ENCODE measurements at places on chromosomes 6 and 20.

DNA sequence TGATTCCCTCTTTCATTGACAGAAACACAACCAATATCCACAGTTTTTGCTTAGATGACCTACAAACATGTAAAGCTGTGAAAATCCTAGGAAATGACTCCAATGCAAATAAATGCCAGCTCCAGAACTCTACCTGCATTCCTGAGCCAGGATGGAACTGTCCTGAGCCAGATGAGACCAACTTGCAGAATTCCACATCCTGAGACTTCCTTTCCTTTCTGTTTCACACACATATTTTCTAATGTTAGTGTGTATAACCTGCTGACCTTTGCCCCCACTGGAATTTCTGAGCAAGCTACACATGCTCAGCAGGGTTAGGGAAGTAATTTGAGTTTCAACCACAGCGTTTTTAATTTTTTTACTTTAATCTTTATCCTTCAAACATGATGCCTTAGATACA, 69.6 kb upstream of the ADGRF1 start:
- H3K4me1 ChIP-seq: no peaks in the 10 kb centered on the region
- H3K27me3 ChIP-seq: no peaks in the 10 kb centered on the region
- H3K36me3 ChIP-seq: no peaks in the 10 kb centered on the region
- no peak overlapping the region for H3K4me3 ChIP-seq
- no peak for DNase-seq
- H3K27ac ChIP-seq: no peak overlapping the region

DNA sequence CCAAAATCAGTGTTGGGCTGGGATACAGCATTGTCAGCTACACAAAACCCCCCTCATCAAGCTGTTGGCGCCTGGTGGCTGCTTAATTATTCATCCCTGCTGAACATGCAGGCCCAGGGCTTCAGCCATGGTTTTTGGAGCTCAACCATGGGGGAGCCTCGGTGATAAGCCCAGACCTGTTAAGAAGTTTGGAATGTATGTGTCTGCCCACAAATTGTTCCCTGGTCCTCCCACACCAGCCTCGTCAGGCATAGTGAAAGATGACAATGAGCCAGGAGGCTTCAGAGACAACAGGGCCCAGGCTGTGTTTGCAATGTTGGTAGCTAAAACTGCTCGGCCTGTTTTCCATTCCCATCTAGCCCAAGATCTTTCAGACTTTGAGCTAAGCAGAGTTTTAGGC, 34.8 kb upstream of the SIRPA start:
- no peak for DNase-seq
- H3K27me3 ChIP-seq: no peaks in the 10 kb centered on the region
- H3K4me3 ChIP-seq: no peak overlapping the region
- no peaks in the 10 kb centered on the region for H3K4me1 ChIP-seq

DNA sequence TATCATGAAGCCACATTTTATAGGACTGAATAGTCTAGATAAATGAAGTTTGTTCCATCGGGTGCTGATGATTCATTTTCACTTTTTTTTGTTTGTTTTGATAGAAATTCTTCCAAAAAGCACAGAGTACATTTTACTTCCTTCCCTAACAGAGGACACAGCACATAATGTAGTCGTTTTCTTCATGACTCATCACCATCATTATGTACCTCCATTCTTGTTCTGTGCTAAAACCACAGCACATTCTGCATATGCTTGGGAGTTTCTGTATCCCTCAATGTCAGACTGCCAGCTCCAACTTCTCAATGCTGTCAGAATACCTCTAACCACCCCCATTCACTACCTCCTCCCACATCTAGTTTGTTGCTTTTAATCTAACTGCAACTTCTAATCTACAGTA, 1004.9 kb upstream of the ADGRB3 start:
- H3K36me3 ChIP-seq: no peaks in the 10 kb centered on the region
- no peak for DNase-seq
- no peak overlapping the region for H3K4me3 ChIP-seq
- H3K27ac ChIP-seq: no peak overlapping the region
- H3K27me3 ChIP-seq: no peaks in the 10 kb centered on the region

- no peaks in the 10 kb centered on the region for H3K36me3 ChIP-seq
- DNase-seq: no peak
- H3K27me3 ChIP-seq: no peaks in the 10 kb centered on the region
- H3K27ac ChIP-seq: no peak overlapping the region
- H3K4me3 ChIP-seq: no peak overlapping the region
These were observed 77.7 kb upstream of the ZFP64 start for GRCh38 chr20:52269321-52269720.

- DNase-seq: no peak
- no peak overlapping the region for H3K4me3 ChIP-seq
- H3K27ac ChIP-seq: no peak overlapping the region
- no peaks in the 10 kb centered on the region for H3K4me1 ChIP-seq
- no peaks in the 10 kb centered on the region for H3K36me3 ChIP-seq
These were observed 218.0 kb upstream of the PREP start for GRCh38 chr6:105620878-105621277.

GRCh38 chr6:121885399-121886152, 450.1 kb downstream of the GJA1 start:
- H3K36me3 ChIP-seq: no peaks in the 10 kb centered on the region
- H3K27ac ChIP-seq: no peak overlapping the region
- DNase-seq: no peak
- no peak overlapping the region for H3K4me3 ChIP-seq
- H3K4me1 ChIP-seq: peaks cover 2% of the 10 kb centered on the region

DNA sequence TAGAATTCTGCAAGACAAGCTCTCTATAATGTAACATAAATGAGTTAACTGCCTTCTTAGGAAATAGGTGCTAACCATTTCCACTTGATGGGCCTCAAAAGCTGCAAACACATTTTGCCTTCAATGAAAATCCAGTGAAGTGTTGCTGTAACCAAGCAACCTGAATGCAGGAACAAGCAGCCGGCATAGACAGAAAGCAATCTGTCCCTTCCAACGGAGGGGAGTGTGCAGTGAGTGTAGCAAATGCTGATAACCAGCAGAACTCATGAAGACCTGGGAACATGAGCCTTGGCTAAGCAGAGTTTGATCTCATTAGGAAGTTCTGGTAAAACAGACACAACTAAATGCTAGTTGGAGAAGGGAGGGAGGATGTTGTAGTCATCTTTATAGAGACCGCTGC, 697.8 kb downstream of the KIF16B start:
- H3K4me3 ChIP-seq: no peak overlapping the region
- H3K27ac ChIP-seq: no peak overlapping the region
- no peaks in the 10 kb centered on the region for H3K36me3 ChIP-seq

DNA sequence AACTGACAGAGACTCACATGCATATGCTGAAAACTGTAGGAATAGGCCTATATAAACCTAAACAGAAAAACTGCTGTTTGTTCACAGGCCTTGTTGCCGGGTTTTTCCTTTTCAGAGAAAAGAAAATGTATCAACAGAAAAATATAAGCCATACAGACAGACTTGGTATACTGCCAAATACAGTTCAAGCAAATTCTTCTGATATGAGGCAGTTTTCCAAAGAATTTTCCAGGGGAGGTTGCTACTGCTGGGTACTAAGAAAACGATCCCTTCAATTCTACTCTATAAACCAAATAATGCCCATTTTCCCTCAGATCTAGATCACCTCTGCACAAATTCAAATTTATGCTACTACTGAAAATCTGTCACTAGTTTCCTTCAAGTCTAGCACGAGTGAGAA, 59.4 kb downstream of the ME1 start:
- no peaks in the 10 kb centered on the region for H3K27me3 ChIP-seq
- DNase-seq: no peak
- no peaks in the 10 kb centered on the region for H3K4me1 ChIP-seq
- no peaks in the 10 kb centered on the region for H3K36me3 ChIP-seq
- H3K4me3 ChIP-seq: no peak overlapping the region

- H3K27me3 ChIP-seq: no peaks in the 10 kb centered on the region
- peaks cover 26% of the 10 kb centered on the region for H3K36me3 ChIP-seq
- peak overlapping the region; percentile 35 for H3K27ac ChIP-seq
- peaks cover 60% of the 10 kb centered on the region for H3K4me1 ChIP-seq
These were observed 2.5 kb downstream of the TNFRSF6B start for GRCh38 chr20:63698739-63699465.

GRCh38 chr6:106796781-106797180, 167.4 kb downstream of the QRSL1 start:
- H3K27ac ChIP-seq: peak overlapping the region; percentile 86
- H3K36me3 ChIP-seq: no peaks in the 10 kb centered on the region
- no peak overlapping the region for H3K4me3 ChIP-seq

DNA sequence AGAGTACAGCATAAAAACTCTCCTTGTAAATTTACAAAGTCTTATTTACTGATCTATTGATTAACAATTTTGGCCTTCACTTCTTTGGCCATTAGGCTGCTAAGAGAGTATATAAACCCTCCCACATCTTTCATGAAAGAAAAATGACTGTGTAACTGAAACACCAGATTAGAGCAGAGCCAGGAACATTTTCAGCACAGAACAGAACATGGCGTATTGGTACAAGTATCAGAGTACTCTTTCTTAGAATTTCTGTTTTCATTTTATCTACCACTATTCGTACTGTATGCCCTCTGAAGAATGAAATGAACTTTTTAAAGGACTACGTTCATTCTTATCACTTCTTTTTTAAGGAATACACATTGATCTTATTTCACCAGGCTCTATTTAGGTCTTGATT, 550.2 kb downstream of the ADGRB3 start:
- no peak overlapping the region for H3K27ac ChIP-seq
- no peaks in the 10 kb centered on the region for H3K27me3 ChIP-seq
- no peak for DNase-seq
- no peak overlapping the region for H3K4me3 ChIP-seq
- no peaks in the 10 kb centered on the region for H3K36me3 ChIP-seq

DNA sequence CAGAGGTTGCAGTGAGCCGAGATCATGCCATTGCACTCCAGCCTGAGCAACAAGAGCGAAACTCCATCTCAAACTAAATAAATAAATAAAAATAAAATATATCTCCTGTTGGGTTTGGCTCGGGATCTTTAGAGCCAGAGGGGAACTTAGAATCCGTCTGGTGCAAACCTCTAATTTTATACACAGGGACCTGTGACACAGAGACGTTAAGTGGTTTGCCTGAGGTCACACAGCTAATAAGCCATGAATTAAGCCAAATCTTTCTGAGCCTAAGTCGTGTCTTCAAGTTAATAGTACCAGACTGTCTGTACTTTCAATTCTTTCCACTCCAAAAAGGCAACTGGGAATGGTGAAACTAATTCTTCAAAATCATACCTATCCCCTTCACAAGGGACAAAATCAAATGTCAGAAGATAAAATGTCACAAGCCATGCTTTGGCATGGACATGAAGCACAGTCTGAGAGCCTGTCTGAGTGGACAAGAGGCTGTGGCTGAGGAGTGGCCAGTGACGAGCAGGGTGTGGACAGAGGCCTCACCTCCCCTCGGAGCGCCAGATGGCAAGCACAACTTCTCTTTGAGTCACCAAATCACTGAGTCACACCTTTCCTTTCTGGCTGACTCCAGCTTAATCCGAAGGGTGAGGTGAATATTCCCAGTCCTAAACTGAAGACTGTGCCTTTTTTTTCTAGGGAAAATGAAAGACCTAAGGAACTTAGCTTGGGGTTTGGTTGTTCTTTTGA, 177.4 kb downstream of the TFAP2A start:
- no peaks in the 10 kb centered on the region for H3K4me1 ChIP-seq
- no peaks in the 10 kb centered on the region for H3K27me3 ChIP-seq
- H3K27ac ChIP-seq: peak overlapping the region; percentile 44
- no peaks in the 10 kb centered on the region for H3K36me3 ChIP-seq
- no peak for DNase-seq

GRCh38 chr20:54146672-54147071, 27.1 kb downstream of the CYP24A1 start:
- no peaks in the 10 kb centered on the region for H3K36me3 ChIP-seq
- H3K4me1 ChIP-seq: no peaks in the 10 kb centered on the region
- H3K27me3 ChIP-seq: no peaks in the 10 kb centered on the region
- H3K27ac ChIP-seq: no peak overlapping the region

DNA sequence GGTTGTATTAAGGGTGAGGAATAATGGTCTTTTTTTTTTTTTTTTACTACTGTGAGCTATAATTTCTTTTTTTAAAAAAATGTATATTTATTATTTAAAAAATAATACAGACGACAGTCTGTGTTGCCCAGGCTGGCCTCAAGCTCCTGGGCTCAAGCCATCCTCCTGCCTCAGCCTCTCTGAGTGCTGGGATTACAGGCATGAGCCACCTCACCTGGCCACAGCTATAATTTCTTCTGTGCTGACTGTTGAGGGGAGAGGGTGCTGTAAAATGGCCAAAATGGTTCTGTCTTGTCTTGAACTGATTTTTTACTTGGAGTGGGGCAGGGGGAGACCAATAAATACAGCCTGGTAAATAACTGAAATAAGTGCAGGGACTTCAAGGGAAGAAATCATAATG, 3.6 kb downstream of the SRSF3 start:
- H3K4me3 ChIP-seq: peak overlapping the region; percentile 85
- peaks cover 63% of the 10 kb centered on the region for H3K36me3 ChIP-seq
- H3K27me3 ChIP-seq: no peaks in the 10 kb centered on the region
- H3K27ac ChIP-seq: peak overlapping the region; percentile 100
- DNase-seq: no peak

DNA sequence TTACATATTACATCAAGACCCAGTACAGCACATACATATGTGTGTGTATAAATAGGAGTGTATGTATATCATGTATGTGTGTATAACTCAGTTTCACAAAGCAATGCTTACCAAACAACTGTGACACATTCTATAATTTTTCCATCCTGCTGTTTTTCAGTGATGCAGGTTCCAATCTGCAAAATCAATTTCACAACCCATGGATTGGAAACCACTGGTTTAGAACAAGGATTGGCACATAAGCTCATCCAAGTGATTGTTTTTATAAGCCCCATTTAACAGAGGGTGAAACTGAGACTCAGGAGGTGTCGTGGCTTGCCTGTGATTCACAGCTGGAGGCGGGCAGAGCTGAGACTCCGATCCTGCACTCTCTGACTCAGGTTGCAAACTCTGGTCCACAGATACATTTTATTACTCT, 158.2 kb downstream of the ZMYND8 start:
- H3K36me3 ChIP-seq: no peaks in the 10 kb centered on the region
- no peaks in the 10 kb centered on the region for H3K27me3 ChIP-seq
- no peak overlapping the region for H3K27ac ChIP-seq
- no peaks in the 10 kb centered on the region for H3K4me1 ChIP-seq
- H3K4me3 ChIP-seq: no peak overlapping the region
- DNase-seq: no peak

GRCh38 chr6:135583256-135583761, 85.8 kb upstream of the AHI1 start:
- no peak overlapping the region for H3K4me3 ChIP-seq
- H3K27me3 ChIP-seq: no peaks in the 10 kb centered on the region
- DNase-seq: no peak
- no peaks in the 10 kb centered on the region for H3K36me3 ChIP-seq
- H3K4me1 ChIP-seq: no peaks in the 10 kb centered on the region

DNA sequence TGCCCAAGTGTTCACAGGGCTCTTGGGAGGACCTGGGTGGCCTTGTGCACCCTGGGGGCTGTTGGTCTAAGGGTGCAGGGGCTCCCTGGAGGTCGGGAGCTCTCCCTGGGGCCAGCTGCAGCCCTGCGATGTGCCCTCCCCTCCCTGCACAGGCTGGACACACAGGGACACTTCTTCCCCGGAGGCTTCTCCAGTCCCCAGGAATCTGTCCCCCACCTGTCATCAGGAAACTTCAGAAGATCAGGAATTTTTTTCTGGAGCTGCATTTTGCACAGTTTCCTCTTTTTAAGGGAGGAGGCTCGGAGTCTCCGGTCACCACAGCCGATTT, 66.9 kb upstream of the BHLHE23 start:
- H3K27ac ChIP-seq: no peak overlapping the region
- H3K4me3 ChIP-seq: no peak overlapping the region
- no peaks in the 10 kb centered on the region for H3K27me3 ChIP-seq
- H3K36me3 ChIP-seq: no peaks in the 10 kb centered on the region
- no peak for DNase-seq

Data from esophagus squamous epithelium (tissue), 5 donors.